ENCODE measurements at places on chromosomes 5 and 9. TPM values are rescaled to one million over a fixed set of nuclear protein-coding genes. Genes with fewer than 3 reads are reported as not detected.

ADAMTS13 gene
- 3.9 TPM for total RNA-seq

PCDHGB4 gene
- not detected for total RNA-seq

ELL2 gene
- total RNA-seq = 76.3 TPM

LRRC70 gene
- total RNA-seq = 0.86 TPM

PCDHGA6 gene
- 0.16 TPM for total RNA-seq

PCSK5 gene
- 4.7 TPM for total RNA-seq

SPATA31E1 gene
- total RNA-seq = not detected

- no peak for DNase-seq
Observed at GRCh38 chr5:128920345-128921215, 44.7 kb upstream of the SLC27A6 start.

- DNase-seq = no peak
Observed at GRCh38 chr9:14349447-14350348, 35.8 kb upstream of the NFIB start.

DNA sequence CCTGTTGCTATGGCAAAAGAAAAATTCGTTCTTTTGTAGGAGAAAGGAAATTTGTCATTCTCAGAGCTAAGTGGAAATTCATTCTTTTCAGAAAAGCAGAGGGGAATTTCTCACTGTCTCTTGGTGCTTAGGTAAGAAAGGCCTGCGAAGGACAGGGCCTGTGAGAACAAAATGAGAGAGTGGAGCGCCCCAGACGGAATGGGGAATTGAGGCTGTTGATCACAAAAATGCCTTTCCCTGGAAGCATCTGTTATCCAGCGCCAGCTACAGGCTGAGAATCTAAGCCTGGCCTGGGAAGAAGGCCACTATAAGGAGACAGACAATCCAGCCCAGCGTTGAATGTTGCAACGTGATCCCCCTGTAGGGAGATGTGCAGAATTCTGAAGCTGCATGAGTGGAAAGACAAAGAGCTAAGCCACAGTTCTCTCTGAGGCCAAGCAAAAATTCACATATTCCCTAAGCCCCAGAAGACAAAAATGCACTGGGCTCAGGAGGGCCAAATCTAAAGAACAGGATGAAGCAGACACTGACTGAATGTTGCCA is 44.8 kb upstream of the CLK4 start:
- DNase-seq = no peak

DNA sequence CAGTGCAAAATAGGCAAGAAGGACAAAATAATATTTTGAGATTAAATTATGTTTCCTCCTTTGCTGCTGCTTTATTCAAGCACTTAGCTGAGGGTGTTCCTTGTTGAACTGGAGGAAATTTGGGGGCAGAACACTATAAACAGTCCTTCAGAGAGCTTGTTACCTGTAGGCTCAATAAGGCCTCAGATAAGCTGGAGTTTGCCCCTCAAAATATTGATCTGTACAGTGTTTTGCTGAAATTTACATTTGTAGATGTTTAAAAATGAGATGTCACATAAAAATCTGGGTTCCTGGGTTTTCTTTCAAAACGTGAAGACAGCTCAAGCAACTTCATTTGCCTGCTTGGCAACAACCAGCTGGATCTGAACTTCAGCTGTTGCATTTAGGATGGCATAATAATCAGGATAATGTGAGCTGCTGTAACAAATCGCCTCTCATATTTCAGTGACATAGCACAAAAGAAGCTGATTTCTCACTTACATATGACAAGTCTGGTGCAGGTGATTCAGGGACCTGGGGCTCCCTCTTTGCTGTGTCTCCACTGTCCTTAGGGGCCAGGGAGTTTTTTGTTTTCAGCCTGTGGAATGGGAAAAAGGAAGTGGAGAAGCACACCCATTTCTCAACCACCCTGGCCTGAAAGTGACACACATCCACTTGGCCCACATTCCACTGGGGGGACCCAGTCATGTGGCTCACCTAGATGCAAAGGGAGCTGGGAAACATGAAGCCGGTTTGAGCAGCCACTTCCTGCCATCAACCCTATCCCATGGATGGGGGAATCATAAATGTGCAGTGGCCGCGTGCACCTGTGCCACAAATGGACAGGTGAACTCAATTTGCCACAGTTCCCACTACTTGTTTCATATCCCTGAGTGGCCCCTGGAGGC is 2.4 kb upstream of the PSAT1 start:
- DNase-seq = no peak

DNA sequence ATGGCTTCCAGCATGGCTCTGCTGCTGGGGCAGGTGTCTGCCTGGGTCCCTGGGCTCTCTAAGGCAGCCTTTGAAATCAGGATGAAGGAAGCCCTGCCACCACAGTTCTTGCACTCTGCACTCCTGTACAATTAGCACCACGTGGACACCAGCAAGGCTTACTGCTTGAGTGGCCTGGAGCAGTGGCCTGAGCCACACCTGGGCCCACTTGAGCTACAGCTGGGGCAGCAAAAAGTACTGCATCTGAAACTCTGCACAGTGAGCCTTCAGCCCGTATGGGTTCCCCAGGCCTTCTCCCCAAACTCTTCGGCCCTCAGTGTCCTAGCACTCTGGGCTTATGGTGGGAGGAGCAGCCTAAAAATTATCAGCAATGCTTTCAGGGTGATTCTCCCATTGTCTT is 8.0 kb upstream of the INIP start:
- no peak for DNase-seq

GRCh38 chr9:89455356-89455824 is 42.5 kb downstream of the SEMA4D start:
- DNase-seq = peak; percentile 50

GRCh38 chr9:111812337-111812736 is 17.6 kb upstream of the SHOC1 start:
- no peak for DNase-seq

DNA sequence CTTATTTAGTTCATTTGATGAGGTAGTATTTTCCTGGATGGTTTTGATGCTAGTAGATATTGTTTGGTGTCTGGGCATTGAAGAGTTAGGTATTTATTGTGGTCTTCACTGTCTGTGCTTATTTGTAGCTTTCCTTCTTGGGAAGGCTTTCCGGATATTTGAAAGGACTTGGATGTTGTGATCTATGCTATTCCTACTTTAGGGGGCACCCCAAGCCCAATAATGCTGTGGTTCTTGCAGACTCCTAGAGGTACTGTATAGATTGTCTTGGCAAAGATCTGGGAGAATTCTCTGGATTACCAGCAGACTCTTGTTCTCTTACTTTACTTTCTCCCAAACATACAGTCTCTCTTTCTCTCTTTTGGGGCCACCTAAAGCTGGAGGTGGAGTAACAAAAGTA is 315.7 kb downstream of the MAT2B start:
- DNase-seq = no peak

GRCh38 chr5:171647043-171647903 is 138.3 kb upstream of the SMIM23 start:
- DNase-seq = peak; percentile 4

DNA sequence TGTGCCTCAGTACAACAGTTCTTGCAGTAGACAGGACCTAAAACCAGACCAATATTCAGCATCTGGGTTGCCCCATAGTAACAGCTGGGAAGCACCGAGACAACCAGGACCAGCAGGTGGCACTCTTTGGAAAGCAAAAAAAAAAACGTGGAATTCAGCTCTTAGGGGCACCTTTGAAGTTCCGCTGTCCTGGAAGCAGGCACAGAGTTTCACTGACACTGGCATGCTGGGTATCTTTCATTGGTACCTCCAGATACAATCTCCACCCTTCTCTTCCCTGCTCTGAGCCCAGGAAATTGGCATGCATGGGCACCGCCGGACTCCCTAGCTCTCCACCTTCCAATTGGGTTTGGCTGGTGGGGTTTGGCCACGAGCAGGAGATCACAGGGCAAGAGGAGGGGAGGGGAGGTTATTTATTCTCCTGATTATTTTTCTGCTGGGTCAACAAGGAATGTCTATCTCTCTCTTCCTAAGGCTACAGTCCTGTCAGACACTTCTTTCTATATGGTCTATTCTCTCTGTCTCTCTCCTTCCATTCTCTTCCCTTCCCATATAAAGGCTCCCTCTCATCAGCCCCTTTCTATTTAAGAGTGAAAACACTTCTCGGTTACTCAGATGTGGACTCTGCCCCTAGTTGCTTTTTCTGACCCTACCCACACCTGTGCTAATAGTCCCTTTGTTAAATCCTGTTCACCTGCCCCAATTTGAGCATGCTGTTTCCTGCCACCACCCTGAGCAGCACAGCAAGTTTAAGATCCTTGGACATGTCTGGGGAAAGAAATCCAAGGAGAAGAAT is 1.9 kb upstream of the IDNK start:
- DNase-seq = peak; percentile 40

DNA sequence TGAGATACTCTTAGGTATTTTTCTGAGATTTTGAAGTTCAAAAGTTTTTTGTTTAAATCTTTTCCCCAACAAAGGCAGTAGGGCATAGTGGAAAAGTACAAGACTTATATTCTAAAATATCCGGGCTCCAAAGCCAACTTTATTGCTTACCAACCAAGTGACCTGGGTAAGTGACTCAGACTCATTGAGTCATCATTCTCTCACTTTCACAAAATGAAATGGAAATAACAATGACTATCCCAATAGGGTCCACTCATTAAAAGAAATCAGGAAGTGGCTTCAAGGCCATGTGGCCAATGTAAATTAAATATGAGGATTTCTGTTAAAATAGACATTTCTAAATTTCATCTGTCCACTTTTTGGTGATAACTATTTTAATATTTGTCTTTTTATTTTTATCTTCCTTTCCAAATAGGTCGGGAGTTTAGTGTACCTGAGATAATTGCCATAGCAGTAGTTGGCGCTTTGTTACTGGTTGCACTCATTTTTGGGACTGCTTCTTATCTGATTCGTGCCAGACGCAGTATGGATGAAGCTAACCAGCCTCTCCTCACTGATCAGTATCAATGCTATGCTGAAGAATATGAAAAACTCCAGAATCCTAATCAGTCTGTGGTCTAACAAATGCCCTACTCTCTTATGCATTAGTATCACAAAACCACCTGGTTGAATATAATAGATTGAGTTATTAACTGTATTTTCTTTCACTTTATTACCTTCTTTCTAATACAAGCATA is 15.5 kb downstream of the TYRP1 start:
- DNase-seq = no peak

GRCh38 chr9:136964171-136964689 is 12.2 kb downstream of the LCN12 start:
- no peak for DNase-seq

DNA sequence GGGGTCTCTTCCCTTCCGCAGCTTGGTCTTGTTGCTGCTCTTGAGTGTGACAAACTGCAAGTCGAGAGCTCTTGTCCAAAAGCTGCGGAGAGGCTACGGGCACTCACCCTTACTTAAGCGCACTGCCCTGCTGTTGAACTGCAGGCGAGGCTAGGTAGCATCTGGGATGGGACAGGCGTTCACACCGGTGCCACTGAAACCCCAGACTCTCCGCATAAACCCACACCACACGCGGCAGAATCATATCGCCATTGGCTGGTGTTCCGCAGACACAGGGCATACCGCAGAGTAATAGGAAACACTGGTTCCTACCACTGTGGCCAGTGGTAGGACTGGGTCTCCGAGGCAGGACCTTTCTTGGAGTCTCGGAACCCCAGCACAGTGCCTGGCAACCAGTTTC is 2.2 kb upstream of the NPR3 start:
- no peak for DNase-seq

DNA sequence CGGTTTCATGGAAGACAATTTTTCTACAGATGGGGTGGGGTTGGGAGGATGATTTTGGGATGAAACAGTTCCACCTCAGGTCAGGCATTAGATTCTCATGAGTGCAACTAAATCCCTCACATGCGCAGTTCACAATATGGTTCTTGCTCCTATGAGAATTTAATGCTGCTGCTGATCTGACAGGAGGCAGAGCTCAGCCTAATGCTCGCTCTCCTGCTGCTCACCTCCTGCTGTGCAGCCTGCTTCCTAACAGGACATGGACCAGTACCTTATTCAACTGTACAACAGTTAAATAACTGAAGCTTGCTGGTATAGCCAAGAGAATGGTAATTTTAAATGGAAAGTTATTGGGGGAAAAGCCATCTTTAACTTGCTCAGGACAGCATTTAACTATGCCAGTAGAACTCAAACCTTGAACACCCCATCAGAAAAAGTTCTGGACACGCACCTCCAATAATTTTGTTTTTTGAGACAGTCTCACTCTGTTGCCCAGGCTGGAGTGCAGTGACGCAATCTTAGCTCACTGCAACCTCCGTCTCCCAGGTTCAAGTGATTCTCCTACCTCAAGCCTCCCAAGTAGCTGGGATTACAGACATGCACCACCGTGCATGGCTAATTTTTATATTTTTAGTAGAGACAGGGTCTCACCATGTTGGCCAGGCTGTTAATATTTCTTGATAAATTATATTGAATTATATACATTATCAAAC is 27.7 kb downstream of the HMGCR start:
- DNase-seq = no peak

DNA sequence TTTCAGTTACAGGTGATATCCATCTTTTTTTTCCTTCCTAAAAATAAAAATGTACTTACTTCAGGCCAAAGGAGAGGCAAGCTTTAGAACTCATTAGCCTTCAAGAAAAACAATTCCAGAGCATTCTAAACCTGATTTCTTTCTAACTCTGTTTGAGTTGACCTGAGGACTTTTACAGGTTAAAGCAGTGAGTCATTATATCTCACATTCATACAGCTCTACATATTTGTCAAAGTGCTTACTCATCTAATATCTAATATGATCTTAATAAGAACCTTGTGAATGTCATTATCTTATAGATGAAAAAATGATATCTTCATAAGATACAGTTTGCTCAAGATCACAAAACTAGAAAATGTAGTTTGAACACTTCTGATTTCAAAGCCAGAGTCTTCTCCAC is 149.2 kb upstream of the CDKN2B start:
- no peak for DNase-seq

DNA sequence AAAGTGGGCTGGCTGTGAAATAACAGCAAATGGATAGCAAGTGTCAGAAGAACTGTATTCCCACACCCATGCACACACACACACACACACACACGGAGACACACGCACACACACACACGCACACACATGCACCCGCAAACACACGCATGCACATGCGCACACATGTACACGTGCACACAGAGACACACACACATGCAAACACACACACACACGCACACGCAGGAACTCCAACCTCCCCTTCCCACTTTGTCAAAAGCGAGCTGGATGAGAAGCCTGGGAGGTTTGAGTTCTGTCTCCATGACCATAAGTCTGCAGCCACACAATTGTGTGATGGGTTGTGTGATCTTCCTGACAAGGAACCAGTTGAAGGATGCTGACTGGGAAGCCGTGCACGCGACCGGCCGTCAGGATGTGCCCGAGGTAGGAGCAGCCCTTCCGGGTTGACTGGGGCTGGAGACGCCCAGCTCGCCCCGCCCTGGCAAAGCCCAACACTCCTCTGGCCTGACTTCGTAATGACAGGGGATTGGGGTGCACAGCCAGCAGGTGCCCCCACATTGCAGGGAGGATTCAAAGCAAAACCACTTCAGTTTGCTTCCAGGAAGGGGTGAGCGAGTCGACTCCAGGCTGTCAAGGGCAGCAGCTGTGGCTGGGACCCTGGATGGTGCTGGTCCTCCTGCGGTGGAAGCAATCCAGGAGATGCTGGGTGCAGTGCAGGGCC is 29.3 kb upstream of the NKD2 start:
- DNase-seq = no peak

GRCh38 chr5:138226910-138227309 is 13.8 kb upstream of the CDC23 start:
- no peak for DNase-seq

GRCh38 chr5:145750199-145750598 is 84.9 kb downstream of the PRELID2 start:
- no peak for DNase-seq

- peak; percentile 16 for DNase-seq
Observed at GRCh38 chr5:159210210-159210661, 883 bp upstream of the RNF145 start.

GRCh38 chr9:76687861-76688391 is 76.3 kb upstream of the PCA3 start:
- DNase-seq = peak; percentile 18
